Activated CD4-positive, CD25-positive, alpha-beta regulatory T cell (primary cell): ENCODE measurements at places on chromosomes 2 and 18.

DNA sequence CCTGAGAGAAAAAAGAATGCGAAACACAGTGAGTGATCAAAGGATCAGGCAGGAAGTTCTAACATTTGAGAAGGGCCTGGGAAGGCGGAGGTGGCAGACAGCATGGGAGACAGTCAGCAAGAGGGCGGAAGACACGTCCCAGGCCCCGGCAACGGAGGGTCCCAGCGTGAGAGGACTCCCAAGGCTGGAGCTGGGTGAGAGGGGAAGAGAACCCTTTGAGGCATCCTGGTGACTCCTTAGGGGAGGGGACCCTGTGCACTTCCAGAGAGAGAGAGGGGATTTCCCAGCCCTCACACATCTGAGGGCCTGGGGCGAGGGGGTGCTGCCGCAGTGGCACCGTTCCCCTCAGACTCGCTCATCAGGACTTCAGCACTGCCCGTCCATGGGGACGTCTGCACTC is 133.4 kb downstream of the RTP5 start:
- no peak for DNase-seq

DNA sequence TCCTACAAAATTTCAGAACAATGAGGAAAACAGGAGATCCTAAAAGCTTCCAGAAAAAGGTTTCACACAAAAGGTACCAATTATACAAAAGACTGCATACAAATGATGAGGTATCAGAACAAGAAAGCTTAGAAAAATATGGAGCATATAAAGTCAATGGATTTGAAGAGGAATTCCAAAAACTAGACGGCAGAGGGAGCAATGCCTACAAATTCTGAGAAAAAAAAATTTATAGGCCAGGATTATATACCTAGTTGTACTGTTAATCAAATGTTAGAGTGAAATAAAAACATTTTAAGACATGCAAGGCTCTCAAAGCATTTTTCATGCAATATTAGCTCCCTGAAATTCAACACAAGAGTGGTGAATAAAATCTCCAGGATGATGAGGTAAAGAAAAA is 106.2 kb downstream of the ZRANB3 start:
- no peak for DNase-seq

- DNase-seq = no peak
These were observed 263.2 kb downstream of the MEIS1 start for GRCh38 chr2:66698091-66698490.

DNA sequence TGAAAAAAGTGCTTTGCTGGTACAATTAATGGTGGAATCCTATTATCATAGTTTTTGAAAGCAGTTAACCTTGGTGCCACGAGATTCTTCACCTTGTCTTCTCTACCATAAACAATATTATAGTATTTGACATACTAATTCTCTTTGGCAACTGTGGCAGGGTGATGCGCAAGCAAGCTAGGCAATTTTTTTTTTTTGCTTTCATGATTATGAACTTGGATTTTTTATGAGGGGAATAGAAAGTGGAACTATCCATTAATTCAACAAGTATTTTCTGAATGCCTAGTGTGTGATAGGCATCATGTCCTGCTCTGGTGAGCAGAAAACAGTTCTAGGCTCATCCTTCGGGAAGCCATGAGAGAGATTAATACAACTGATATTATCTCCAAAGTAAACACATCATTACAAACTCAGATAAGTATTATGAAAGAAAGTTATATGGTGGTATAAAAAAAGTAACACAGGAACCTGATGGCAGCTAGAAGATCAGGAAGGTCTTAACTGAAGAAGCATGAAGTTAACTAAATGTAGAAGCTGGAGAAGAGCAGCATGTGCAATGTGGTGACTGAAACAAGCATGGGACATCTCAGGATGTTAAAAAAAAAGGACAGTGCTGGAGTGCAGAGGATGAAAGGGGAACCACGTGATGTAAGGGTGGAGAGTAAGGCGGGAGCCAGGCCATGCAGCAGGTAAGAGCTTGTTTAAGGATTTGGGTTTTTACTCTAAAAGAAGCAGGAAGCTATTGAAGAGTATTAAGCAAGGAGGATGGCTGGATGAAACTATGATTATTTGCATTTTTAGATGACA is 113.7 kb downstream of the ZEB2 start:
- no peak for DNase-seq

GRCh38 chr2:240507778-240508251 is 50.0 kb downstream of the ANKMY1 start:
- DNase-seq = no peak

- no peak for DNase-seq
These were observed 125.4 kb upstream of the CTNNA2 start for GRCh38 chr2:79387431-79387830.

DNA sequence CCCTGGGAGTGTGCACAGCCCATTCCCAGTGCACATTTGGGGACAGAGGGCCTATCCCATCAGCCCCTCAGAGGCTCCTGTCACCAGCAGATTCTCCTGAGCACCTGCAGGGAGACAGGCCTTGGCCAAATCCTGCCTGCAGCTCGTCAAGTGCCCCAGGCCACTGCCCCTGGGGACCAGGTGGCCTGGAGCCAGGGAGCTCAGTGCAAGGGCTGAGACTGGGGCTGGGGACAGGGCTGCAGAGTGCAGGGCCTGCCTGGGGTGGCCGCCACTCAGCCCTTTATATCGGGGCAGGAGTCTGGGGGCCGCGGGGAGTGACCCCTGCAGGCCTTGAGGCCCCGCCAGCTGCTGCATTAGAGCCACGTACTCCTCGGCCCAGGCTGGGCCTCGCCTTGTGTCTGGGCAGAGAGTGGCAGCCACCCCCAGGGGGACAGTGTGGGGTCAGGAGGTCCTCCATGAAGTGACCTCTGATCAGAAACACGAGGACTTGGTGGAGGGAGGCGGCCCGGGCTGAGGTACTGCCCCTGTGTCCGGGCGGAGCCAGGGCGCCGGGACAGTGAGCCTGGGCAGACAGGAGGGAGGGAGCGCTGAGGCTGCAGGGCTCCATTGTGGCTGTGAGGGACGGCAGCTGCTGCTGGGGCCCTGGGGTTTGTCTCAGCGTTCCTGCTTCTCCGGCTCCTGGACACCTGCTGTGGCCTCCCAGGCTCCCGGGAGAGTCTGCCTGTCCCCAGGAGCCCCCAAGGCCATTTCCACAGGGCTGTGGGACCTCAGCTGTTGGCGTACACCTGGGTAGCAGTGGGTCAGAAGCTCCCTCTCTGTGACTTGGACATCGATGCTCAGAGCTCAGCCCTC is 24.2 kb downstream of the GPC1 start:
- DNase-seq = no peak

- no peak for DNase-seq
These were observed 78.1 kb upstream of the NPAS2 start for GRCh38 chr2:100741880-100742276.

DNA sequence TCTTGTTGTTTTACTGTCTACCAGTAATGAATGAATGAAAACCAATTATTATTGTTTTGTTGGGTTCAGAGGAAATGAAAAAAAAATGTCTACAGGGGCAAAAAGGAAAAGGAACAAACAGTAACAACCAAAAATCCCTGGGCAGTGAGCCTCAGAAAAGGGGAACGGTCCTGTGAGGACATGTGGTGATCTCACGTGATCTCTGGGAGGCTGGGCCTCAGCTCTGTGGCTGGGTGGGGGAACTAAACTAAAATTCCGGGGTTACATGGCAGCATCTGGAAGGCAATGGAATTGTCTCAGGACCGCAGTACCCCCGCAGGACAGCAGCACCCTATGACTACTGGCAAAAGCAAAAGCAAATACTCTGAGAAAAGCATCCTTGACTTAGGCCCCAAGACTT is 80.1 kb downstream of the AFF3 start:
- no peak for DNase-seq

DNA sequence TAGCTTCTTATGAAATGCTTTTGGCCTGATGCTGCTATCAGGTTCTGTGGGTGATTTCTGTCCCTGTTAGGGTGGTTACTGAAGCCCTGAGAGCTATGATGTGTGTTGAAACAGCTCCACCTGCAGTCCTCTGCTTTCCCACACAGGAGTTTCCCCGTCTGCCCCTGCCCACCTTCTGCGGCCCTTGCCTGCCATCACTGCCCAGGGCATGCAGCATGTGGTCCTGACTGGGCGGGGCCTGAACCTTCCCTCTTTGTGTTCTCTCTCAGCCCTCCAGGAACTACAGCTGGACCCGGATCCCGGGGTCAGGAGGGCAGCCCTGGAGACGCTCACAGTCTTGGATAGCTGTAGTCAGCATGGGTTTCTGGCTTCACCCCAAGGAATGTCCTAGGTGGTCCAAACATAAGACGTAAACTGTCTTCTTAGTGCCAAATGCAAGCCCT is 21.4 kb downstream of the HJURP start:
- DNase-seq = no peak

DNA sequence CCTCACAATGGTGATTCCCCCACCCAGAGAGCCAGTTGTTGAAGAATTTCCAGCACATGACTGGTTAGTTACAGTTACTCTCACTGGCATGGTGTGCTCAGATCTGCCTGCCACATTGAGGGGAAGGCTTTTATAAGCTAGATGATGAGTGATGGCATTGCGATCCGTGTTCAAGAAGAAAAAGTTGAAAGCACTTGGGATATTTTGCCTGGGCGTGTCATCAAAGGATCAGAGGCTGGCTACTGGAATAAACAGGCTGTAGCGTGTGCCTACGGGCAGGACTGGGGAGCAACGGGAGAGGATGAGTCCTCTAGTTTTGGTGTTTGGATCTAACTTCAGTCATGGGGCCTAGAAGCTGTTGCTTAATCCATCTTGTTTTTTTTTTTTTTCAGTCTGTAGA is 175.0 kb downstream of the SETBP1 start:
- no peak for DNase-seq

DNA sequence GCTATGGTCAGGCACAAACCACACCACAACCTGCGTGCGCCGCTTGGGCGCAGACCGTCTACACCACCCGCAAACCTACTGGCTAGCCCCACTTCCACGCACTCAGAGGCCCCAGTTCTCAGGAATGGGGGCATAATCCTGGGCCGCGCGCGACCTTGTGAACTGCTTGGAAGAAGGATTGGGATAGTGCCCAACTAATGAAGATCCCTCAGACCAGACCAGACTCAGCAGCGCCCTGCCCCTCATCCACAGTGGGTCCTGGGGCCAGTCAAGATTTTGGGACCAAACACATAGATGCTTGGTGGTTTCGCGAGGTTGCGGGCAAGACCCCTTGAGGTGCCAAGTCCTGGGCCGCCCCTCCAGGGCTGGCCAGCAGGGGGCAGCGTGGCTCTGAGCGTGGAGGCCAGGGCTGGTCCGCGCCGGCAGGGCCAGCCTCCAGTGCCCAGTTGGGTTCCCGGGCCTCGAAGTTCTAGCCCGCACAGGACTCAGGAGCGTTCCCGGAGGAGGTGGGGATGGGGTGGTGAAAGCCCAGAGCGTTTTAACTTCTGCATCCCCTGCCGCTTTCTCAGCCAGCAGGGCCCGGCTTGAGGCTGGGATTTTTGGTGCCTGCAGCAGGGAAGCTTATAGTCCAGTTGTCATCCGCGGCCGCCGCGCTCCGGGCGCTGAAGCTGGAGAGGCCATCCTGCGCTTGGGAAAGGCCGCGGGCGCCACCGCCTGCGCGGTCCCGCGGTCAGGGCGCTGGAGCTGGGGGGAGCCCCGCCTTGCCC is 8.3 kb downstream of the OSR1 start:
- peak; percentile 26 for DNase-seq

GRCh38 chr2:8752385-8752784 is 70.5 kb downstream of the ID2 start:
- no peak for DNase-seq

DNA sequence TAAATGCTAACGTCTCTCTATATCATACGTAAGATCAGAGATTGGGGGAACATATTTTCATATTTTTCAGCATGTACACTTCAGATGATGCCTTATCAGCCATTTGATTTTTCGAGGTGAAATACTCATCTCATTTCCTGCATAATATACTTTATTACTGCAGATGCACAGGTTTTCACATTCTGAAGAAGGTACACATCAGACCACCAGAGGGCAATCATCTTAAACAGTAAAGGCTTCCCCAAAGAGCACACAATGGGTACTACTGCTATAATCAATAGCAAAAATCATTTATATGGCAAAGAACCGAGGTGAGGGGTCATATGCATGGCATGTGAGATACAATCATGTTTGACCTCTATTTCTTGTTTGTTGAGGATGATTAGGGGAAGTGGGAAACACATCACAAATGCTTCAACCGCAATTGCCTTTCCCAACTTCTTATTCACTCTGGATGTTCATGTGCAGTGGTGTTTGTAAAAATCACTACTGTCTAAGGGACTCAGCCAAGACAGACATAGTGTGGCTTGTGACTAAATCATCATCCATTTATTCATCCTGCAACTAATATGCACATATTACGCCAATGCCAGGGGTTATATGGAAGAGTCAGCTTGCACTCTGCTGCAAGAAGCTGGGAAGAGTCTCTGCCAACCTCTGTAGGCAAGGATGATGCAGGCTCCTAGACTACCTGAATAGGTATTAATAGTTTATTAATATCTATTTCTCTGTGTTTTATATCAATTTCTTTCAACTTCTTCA is 118.7 kb downstream of the EPB41L3 start:
- no peak for DNase-seq

- DNase-seq = no peak
These were observed 64.3 kb upstream of the ACSL3 start for GRCh38 chr2:222796413-222797103.

GRCh38 chr2:189274361-189274760 is 94.8 kb upstream of the COL5A2 start:
- no peak for DNase-seq

GRCh38 chr2:42748840-42749239 is 15.1 kb downstream of the OXER1 start:
- no peak for DNase-seq

DNA sequence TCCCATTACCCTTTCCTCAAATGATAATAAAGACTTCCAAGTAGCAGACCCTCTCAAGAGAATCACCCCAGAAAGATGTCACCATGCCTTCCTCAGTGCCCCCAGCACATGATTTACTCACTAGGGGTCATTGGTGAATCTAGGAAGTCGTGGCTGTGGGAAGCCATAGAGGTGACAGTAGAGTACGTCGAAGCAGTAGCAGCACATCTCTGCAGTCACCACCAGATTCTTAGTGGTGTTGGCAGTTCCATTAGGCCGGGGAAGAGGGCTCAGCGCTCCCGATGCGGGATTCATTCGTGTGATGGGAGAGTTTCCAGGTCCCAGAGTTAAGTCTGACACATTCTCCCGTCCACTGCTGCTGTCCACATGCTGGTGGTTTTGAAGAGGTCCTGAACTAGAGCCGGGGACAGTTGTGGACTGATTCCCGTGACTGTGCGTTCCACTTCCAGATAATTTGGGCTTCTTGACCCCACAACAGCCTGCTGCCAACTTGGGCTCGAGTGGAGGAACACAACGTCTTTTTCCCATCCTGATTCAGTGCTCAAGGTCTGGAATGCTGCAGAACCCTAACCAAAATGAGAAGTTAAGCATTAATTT is 12.0 kb downstream of the AMMECR1L start:
- DNase-seq = no peak

DNA sequence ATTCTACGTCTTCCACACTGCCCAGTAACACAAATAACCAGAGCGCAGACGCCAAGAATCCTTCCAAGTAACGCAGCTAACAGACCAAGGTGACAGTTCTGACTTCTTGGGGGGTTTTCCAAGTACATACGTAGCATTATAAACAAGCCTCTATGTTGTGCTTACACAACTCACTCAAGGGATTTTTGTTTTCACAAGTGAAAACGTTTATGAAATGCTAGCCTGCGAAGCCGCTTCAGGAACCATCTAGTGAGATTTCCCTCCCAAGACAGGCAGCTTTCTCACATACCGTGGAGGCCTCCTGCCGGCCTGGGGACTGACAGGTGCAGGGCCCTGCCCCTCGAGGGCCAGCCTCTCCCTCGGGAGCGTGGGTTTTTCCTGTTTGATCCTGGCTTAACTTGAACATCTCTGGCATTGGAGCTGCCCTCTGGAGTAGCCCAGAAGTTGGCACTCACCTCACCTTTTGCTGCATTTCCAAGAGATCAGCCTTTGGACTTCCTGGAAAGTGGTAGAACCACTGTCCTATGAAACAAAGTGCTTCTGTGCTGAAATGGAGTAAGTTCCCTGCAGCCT is 151.1 kb downstream of the MBP start:
- no peak for DNase-seq
